ENCODE measurements at places on chromosomes 4 and X.

GRCh38 chrX:150688911-150689451, 4.2 kb upstream of the MTMR1 start:
- peak; percentile 87 for DNase-seq

DNA sequence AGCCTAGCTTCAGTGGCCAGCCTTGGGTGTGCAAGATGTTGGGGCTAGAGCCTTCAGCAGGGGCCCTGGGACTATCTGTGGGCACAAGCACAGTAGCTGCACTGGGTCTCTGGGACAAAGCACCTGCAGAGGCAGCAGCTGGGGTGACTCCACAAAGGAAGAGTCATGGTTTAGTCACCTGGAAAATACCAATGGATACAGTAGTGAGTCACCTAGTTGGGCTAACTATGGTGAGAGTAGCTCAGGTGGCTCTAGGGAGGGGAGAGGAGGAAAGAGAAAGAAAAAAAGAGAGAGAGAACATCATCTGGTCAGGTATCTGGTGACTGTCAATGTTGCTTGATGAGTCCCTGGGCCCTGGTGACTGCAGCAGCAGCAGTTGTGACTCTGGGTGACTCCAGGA, 72.9 kb upstream of the SPIN4 start:
- DNase-seq: no peak

DNA sequence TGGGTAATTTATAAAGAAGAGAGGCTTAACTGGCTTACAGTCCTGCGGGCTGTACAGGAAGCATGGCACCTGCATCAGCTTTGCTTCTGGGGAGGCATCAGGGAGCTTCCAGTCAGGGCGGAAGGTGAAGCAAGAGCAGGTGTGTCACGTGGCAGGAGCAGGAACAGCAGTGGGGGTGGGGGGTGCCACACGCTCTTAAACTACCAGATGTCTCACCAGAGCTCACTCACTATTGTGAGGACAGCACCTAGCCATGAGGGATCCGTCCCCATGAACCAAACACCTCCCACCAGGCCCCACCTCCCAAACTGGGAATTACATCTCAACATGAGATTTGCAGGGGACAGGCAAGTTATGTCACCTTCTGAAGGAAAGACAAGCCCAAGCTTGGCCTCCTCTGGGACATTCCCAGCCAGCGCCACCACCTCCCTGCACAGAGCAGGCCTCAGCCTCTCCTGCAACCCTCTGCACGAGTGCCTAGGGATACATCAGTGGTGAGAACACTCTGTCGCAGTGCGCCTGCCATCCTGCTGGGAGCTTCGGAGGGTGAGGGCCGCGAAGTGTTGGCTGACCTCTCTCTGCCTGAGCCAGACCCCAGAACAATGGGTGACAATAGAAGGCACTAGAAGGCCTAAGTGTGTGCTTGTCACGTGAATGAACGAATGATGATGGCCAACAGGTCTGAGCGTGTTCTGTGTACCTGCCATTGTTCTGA, 244.3 kb downstream of the EVC2 start:
- DNase-seq: no peak

DNA sequence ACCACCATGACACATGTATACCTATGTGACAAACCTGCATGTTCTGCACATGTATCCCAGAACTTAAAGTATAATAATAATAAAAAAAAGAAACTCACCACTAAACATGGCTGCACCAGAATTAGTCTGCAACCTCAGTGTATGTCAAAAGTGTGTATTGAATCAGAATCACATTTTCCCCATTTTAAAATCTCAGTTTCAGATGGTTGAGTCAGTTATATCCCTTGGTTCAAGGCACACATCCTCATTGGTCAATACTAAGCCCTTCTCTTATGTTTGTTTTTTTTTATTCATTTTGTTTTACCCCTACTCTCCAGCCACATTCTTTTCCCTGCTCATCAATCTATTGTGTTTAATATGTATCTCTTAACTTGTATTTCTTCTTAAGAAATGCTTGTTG, 57.8 kb upstream of the ANXA3 start:
- no peak for DNase-seq

DNA sequence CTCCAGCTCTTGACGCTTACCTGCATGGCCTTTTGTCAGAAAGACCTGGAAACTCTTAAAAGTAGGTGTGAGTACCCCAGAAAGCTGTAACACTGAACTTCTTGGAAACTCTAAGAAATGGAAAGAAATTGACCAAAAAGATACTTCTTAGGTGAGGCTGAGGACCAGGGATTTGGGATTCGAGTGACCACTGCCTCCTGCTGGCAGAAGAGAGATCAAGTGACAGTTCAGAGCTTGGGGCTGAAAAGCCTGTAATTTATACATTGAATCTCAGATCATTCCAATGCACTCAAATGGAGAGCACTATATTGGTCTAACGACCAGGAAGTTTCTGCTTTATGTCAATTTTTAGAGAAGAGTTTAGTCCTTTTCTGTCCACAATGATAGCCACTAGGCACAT, 204.6 kb downstream of the PDGFRA start:
- peak; percentile 14 for DNase-seq

DNA sequence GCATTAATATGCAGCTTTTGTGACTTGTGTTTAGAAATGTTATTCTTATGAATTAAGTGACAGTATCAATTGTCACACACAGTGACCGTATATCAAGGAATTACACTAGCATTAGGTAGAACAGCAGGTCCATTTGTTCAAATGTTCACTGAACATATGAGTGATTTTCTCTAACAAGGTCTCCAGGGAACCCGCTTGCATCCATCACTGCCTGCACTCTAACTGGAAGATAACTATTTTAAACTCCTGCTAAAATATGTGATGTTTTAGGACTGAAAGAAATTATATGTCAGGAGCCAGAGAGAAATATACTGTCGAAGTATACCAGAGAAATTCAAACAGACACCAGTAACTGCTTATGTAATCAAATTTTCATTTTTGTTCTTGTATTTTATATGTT, 1395.7 kb downstream of the PCDH18 start:
- DNase-seq: no peak

DNA sequence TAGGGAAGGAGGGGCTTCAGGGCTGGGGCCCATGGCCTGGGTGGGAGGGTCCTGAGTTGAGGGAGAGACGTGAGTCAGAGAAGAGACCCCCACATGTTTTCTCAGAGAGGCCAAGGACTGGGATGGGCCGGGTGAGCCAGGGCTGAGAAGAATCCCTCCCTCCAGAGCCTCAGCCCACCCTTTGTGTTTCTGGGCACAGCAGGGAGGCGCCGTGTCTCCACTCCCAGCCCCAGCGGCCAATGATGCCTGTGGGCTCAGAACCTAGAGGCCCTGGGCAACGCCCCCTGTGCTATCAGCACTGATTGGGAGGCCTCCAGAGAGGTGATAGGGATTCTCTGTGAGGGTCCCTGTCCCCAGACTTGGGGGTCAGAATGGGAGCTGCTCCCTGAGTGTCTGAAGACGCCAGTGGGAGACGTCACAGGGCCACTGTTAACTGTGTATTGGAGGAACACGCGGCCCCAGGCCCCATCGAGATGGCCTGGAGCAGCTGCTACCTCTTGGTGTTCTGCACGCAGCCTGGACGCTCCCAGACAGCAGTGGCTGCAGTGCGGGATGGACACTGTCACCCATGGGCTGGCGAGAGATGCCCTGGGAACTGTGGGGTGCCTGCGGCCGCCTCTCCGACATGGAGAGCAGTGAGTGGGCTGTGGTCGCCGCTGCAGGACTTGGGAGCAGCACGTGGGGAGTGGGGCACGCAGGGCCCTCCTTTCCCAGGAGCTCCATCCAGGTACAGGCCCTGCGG, 8.5 kb downstream of the FGFRL1 start:
- no peak for DNase-seq

DNA sequence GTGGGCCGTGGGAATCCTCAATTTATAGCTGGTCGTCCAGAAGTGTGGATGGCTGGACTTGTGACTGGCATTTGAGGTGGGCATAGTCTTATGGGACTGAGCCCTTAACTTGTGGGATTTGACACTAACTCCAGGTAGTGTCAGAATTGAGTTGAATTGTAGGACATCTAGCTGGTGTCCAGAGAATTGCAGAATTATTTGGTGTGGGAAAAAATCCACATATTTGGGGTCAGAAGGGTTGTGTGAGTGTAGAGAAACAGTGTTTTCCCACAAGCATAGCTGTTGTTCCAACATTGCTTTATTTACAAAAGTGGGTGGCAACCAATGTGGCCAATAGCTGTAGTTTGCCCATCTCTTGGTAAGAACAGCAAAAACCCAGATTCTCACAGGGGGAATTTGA, 91.3 kb downstream of the MOSPD2 start:
- peak; percentile 22 for DNase-seq

DNA sequence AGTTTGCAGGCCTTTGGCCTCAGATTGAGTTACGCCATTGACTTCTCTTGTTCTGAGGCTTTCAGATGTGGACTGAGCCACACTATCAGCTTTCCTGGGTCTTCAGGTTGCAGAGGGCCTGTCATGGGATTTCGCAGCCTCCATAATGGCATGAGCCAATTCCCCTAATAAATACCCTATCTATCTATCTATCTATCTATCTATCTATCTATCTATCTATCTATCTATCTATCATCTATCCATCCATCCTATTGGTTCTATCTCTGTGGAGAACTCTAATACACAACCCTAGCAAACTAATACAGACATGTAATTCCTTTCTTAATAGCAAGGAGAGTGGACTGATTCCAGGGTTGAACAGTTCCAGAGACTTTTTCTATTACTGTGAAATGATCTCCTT, 9.5 kb upstream of the STIM2 start:
- DNase-seq: no peak

DNA sequence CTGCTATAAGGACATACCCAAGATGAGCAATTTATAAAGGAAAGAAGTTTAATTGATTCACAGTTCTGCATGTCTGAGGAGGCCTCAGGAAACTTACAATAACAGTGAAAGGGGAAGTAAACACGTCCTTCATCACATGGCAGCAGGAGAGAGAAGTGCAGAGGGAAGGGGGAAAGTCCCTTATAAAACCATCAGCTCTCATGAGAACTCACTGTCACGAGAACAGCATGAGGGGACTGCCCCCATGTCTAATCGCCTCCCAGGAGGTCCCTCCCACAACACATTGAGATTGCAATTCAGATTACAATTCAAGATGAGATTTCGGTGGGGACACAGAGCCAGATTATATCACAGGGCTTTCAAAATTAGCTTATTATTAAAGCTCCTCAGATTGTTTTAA, 209.5 kb upstream of the PPP3CA start:
- no peak for DNase-seq

DNA sequence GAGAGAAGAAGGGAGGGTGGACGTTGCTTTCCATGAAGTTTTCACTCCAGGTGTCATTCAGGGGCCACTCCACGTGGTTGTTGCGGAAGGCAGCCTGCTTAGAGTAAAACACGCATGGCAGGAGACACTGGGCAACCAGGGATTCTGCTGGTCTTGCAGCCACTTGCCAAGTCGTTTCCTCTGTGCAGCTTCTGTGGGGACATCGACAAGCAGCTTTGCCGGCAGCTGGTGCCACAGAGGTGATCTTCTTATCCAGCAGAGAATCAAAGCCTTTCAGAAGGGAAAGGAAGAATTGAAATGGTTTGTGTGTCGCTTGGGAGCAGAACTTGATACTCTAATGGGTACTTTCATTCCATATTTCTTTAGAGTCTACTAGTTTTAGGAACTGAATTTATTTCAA, 867.1 kb upstream of the TENM3 start:
- no peak for DNase-seq

DNA sequence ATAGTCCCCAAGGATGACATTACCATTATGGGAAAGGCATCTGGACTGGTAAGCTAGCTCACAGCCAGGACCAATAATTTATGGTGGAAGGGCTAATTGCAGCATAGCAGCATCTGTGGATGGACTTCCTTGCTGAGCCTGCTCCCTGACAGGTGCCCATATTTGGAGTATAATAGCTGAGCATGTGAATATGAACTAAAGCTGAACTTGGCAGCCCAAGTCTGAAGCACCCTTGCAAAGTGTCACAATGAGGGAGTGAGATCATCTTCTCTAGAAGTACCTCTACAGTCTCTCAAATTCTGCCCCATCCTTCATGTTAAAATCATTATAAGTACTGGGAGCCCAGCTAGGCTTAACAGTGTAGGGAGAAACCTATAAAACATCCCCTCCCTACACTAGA, 128.2 kb upstream of the INPP4B start:
- DNase-seq: no peak

DNA sequence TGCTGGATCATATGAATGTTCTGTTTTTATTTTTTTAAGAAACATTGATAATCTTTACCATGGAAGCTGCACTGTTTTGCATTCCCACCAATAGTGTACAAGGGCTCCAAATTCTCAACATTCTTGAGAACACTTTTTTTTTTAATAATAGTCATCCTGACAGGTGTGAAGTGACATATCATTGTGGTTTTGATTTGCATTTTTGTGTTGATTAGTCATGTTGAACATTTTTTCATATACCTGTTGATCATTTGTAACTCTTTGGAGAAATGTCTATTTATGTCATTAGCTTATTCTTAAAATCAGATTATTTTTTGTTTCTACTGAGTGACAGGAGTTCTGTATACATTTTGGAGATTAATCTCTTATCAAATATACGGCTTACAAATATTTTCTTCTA, 408.5 kb downstream of the GLUD2 start:
- no peak for DNase-seq

DNA sequence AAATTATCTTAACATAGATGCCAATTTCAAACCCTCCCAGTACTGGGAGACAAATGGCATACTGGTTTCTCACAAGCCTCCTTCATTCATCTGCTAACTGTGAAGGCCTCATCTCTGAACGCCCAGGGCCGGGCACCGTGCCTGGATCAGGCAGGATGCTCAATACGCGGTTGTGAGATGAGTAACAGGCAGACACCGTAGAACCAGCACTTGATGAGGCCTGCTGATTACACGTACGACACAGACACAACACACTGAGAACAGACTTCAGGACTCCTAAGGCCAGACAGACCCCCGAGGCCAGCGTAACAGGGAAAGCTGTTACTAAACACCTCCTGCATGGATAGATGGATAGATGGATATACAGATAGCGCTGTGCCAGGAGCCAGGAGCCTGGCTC, 154.6 kb downstream of the AFAP1 start:
- peak; percentile 48 for DNase-seq

- no peak for DNase-seq
Observed at GRCh38 chr4:47075919-47076318, 44.6 kb downstream of the GABRB1 start.

DNA sequence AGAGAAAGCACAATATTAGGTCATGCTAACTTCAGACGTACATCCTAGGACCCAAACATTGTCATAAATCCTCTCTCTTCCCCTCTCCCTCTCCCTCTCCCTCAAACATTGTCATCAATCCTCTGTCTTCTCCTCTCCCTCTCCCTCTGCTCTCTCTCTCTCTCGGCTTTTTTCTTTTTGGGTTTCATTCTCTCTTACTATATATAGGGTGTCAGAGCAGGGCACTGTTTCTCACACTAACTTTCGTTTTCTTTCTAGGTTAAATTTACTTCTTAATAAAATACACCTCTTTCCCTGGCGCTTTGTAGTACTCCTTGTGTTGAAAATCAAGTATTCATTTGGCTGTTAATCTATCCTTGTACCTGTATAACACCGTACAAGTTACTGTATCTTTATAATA, 37.0 kb upstream of the HERC5 start:
- DNase-seq: no peak

Data from foreskin fibroblast (primary cell).